ENCODE measurements at places on chromosomes 2 and 18.

DNA sequence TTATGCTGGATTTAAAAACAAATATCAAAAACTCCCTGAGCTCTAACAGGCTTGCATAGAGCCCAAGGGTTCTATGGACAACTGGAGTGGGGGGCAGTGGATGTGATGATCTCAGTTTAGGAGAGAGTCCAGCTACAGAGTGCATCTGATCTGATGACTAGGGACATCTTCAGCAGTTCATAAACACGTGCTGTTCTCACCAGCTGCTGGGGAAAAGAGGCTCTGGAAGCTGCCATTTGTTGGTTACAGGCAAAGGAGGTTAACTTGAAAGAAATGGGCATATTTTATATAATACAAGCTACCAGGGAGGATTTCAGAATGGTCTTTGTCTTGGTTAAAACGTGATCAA, 36.0 kb upstream of the ZNF396 start:
- no peak for DNase-seq

DNA sequence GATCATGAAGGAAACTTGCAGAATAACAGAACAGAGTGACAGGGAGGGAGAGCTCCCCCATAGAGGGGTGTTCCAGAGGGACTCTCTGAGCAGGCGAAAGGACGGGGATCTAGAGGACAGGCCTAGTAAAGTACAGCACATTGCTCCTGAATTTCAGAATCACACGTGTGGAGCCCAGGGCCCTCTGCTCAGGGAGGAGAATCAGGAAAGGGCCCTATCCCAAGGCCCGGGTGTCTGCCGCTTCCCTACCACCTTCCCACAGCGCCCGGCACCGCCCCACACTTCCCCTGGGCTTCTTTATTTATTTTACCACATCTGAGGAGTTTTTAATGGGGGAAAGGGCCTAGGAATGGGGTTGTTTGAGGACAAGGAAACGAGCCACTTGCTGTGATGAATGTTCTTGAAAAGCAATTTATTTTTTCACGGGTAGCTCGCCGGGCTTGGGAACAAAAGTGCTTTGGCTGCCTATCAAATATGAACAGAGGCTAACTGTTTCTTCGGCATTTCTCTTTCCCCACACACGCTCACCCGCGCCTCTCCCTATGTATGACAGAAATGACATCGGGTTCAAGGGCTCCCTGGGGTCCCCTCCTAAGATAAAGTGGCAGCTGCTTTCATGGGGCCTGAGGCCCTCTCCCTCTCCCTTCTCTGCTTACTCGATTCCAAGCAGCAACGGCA, 79.3 kb upstream of the GLI2 start:
- DNase-seq = no peak

GRCh38 chr2:135664623-135665068, 77.0 kb upstream of the UBXN4 start:
- DNase-seq = no peak

- DNase-seq = no peak
Measured at GRCh38 chr18:58552896-58553295, 76.0 kb downstream of the ALPK2 start.

DNA sequence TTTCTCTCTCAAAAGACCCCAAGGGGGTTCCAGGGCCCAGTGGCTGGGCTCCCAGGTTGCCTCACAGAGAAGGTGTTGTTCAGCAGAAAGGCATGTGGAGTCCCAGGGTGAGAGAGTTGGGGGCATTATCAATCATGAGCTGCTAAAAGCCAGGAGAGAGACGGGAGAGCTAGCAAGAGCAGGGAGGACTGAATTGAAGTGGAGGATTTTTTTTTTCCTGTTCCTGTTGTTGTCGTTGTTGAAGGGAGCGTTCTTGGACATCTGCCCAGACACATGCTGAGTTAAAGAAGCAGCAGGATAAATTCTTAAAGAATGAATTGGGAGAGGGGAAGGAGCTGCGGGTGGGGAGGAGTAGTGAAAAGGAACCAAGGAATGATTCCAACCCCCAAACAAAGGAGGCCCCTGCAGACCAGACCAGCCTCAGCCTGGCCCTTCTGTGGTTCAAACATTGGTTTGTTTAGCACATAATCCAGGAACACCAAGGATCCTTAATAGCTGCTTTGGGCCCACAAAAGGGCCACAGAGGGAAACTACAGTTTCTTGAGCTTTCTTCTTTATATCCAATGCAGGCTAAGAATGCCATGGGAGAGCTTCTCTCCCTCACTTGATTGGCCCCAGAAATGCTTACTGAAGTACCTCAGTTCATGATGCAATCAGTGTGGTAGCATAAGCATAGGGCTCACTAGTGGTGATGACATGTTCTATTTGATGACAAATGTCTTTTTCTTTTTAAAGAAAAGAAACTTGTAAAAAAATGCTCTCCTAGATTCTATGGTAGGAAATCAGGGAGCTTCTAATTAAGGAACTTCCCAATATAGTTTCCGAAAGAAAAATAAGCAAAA, 146.0 kb downstream of the SETBP1 start:
- no peak for DNase-seq

GRCh38 chr2:157771234-157771633, 104.9 kb downstream of the ACVR1 start:
- no peak for DNase-seq

DNA sequence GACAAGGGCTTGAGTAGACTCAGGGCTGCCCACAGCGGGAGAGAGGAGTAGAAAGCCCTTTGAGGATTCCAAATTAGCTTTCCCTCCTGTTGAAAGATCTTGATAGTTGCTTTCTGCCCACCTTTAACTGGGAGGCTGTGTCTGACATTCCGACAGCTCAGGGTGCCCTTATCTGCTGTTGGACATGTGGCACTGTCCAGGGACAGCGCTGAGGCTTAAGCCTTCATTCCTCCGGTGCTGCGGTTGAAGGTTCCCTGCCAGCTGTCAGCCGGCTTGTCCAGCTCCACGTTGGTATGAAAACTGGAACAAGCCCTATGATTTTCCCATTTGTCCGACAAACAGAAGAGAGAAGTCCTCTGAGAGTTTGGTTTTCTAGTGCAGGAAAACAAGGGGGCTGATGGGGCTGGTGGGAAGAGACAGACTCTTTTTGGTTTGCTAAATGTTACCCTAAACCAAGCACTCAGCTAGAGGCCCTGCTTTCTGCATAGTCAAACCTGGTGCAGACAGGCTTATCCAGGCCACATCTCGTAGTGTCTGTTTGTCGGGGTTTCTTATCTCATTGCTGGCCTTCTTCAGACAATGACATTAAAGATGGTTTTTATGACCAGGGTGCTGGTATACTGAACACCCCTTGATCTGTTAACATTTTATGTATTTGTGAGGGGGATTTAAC, 24.5 kb downstream of the GREB1 start:
- no peak for DNase-seq

- DNase-seq = no peak
Measured at GRCh38 chr18:46373791-46374190, 269.6 kb downstream of the HAUS1 start.

- no peak for DNase-seq
Measured at GRCh38 chr18:70431203-70431624, 142.4 kb downstream of the SOCS6 start.

DNA sequence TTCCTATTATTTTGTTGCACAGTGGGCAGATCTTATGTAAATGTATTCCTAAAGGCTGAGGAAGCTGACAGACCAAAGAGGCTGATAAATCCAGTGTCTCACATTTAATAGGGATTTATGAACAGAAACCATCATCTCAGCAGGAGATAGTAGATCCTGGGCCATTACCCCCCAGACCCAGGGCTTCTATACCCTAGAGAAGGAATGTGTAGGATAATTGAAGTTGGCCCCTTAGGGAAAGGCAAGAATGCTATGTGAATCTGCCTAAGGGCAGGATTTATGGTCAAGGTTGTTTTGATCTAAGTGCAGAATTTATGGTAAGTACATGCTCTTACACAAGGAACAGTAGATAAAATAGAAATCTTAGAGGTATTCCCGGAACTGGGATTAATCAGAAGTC, 29.0 kb downstream of the RPL37A start:
- no peak for DNase-seq

GRCh38 chr2:109393662-109393972, 220.1 kb downstream of the SEPTIN10 start:
- DNase-seq = no peak

- no peak for DNase-seq
Measured at GRCh38 chr2:20632446-20632990, 18.4 kb downstream of the HS1BP3 start.

DNA sequence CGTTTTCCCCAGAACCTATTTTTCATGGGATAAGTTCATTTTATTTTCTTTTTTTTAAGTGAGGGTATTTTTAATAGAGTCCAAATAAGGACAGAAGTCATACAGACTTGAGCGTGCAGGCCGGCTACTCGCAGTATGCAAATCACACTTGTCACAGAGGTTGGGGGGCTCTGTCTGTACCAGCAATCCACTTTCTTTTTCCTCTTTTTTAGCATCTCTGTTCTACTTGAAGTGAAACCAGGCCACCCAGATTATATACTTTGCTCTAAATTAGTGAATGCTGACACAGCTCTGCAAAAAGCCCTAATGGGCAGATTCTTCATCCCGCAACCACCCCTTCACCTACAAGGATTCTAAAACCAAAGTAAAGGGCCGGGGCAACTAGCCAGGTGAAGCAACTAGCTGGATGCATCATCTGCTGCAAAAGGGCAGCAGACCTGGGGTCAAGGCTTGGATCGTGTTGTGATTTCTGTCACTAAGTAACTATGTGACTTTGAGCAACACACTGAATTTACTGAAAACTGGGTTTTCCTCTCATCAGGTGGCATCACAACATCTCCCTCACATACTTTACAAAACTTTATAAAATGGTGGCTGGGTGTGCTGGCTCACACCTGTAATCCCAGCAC, 18.4 kb downstream of the KDSR start:
- no peak for DNase-seq

DNA sequence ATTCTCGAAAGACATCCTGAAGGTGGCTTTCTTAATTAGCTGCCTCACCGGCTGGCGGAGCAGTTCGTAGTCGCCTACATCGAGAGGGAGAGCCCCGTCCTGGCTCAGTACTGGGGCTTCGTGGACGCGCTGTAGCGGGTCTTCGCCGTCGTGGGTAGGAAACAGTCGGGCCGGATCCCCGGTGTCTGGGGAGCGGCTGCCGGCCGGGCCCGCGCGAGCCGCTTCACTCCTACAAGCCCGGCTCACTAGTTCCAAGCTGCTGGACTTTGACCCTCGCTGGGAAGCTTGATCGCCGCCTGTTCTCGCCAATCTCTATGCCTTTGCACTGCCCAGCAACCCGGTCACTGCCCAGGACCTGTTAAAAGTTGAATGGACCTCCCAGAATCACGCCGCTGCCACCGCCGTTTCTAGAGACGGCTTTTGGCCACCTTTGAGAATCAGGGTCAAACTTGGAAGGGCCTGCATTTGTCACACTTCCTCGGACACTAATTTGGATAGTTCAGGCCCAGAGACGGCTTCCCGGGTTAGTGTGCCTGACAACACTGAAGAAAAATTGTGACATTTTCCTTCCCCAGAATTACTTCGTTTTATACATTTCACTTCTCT, 41.4 kb upstream of the AKAIN1 start:
- DNase-seq = peak; percentile 53
